Muscle of back (tissue), 13 donors: ENCODE measurements at places on chromosomes 16 and 17.

GRCh38 chr17:28008513-28008912, 34.0 kb upstream of the NLK start:
- peak; percentile 17 for DNase-seq

- DNase-seq, result no peak
Observed at GRCh38 chr17:34644941-34645550, 65.7 kb downstream of the TMEM132E start.

DNA sequence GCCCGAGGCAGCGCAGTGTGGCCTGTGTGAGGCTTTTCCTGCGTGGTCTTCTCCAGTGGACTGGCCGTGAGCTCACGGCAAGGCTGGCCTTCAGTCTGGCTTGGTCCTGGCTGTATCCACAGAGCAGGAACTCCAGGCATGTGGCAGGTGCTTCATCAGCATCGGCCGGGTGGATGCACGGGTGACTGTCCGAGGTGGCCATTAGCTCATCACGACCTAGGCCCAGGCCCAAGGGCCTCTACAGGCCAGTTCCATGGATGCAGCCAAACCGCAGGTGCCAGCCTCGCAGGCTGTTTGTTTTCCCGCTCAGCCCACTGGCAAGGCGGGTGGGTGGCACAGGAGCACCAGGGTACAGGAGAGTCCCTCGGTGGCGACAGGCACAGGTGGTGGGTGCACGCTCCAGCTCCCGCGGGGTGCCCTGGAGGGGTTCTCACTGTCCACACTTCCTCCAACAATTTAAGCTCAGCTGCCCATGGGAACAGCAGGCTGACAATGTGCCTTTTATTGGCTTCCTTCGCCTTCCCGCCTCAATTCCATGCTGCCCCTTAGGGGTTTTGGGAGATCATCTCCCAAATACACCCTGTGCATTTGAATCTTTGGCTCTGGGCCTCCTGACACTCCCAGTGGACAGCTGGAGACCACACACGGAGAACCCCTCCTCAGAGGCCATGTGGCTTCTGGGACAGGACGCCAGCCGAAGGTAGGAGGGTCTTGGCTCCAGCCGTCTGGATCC, 33.0 kb downstream of the ENGASE start:
- no peak for DNase-seq

DNA sequence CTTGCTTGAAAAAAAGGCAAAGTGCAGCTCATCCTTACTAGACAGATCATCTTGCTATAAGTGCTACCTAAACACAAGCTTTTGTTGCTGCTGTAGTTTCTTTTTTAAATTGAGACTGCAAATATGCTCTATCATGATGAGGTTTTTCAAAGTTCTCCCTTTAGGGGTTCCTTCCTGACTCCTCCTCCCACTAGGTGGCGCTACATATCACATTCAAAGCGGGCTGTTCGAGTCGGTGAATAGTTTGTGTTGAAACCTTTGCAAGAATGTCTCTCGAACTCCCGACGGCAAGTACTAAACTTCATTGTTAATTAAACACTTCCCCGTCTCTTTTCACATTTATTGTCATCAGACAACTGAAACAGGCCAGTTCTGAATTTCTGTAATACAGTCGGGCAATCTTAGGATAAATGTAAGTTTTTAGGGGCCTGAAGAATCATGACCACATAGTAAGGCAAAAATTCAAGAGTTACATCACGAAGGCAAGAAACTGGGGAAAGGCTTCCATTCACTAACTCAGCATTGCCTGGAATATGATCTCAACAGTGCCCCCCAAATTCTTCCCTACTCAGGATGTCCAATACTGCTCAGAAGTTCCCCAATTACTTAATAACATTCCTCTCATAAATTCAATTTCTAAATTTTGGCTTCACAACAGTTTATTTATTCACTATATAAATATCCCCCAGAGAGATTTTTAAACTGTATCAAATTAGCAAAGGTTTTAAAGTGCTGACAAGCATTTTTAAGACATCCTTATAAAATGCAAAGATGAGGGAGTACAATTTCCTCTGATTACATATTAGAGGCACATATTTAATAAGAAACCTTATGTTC, 6.7 kb downstream of the HS3ST3A1 start:
- peak; percentile 91 for DNase-seq

DNA sequence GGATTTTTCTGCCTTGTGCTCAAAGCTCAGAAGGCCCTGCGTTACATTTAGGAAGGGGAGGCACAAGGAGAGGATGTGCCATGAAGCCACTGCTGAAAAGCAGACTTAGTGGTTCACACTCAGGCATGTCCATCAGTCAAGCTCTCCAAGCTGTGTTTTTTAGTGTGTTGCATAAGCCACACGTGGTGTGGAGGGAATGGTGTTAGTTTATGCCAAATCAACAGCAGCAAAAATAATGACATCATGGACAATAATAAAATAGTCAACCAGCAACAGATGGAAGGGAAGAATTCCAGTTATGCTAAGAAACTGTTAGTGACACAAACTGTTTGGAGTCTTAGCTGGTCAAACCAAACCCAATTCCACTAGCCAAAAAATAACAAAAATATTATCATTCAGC, 438.3 kb downstream of the NPIPA7 start:
- DNase-seq, result no peak

- no peak for DNase-seq
Observed at GRCh38 chr17:63390090-63390489, 56.0 kb downstream of the CYB561 start.

GRCh38 chr17:59856859-59857794, 35.6 kb downstream of the TUBD1 start:
- no peak for DNase-seq

GRCh38 chr16:1048442-1049112, 24.0 kb upstream of the SSTR5 start:
- peak; percentile 88 for DNase-seq

DNA sequence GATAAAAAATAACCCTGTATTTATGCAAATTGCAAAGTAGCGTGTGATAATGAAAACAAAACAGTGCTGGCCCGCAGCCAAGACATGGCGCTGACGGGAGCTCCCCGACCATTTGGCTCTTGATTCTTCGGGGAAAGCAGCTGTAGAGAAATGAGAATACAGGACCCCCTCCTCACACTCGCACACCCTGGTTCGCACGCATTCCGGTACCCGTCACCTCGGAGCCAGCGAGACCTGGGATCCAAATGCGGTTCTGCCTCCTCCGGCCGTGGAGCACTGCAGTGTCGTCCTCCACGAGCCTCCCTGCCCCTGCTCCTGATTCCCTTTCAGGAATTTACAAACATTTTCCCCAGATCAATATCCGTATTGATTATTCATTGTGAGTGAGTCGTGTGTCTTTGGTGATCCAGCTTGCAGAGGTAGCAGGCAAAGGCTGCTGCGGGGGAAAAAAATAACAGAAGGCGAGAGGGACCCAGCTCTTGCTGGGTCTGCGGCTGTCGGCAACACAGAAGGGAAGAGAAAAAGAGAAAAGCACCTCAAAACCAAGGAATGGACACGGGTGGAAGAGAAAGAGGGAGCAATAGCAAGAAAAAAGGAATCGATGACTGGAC, 184.1 kb upstream of the ZFHX3 start:
- no peak for DNase-seq
